ENCODE measurements at places on chromosomes 7 and 10.

GRCh38 chr10:78860260-78860914 lies 208.4 kb upstream of the ZMIZ1 start:
- DNase-seq, result no peak

DNA sequence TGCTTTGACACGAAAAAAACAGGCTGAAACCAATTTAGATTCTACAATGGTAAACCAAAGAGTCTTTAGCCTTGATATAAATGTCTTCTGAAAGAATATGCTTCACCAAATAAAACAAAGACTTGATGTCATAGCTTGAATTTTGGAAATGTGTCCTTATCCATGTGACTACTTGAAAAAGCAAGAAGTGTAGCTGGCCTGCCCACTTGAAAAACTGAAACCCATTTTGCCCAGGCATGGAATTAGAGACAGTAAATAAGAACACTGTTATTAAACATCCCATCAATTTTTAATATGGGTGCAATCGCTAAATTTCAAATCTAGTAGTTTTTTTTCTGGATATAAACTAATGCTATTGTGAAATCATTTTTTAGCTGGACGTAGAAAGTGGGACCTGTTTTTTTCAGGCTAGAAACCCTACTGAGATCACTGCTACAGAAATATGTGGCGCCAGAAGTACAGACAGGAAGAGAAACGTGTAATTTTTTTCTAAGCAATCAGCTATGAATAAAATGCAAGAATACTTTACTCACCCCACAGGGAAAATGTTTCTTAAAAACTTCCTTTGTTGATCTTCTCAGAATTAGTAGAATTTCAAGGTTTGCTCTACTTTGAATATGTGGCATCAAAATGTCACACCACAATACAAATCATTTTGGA lies 56.7 kb downstream of the PIP4K2A start:
- no peak for DNase-seq

DNA sequence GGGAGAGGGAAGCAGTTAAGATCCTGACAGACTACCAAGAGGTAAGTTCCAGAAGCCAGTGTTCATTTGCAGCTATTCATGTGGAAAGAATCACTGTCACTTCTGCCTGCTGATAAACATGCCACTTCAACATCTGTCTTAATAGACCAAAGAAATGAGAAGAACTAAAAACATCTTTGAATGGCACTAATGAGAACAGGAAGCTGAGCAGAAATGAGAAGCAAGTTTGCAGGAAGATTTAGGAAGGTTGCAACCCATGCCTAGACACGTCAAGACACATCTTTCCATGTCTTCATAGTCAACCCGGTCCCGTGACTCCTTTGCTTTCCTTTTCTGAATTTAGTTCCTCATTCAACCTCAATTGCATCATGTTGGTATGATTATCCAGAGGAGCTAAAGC lies 180.0 kb downstream of the PDE1C start:
- DNase-seq, result no peak

- DNase-seq, result no peak
Measured at GRCh38 chr7:133436014-133436428, 183.1 kb downstream of the EXOC4 start.

DNA sequence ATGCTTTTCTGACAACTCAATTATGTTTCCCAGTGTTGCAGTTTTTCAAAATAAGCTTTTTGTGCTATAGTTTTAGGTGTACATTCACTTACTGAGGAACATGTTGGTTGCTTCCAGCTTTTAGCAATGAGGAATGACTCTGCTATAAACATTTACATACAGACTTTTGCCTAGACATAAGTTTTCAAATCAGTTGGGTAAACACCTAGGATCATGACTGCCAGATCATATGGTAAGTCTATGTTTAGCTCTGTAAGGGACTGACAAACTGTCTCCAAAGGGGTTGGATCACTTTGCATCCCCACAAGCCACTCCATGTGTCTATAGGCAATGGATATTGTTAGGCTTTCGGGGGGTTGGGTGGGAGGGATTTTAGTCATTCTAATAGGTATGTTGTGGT lies 10.8 kb upstream of the GRID2IP start:
- no peak for DNase-seq

- DNase-seq, result no peak
Measured at GRCh38 chr7:128174386-128174785, 66.7 kb upstream of the LEP start.

- no peak for DNase-seq
Measured at GRCh38 chr10:21523557-21524008, 1.9 kb downstream of the SKIDA1 start.

DNA sequence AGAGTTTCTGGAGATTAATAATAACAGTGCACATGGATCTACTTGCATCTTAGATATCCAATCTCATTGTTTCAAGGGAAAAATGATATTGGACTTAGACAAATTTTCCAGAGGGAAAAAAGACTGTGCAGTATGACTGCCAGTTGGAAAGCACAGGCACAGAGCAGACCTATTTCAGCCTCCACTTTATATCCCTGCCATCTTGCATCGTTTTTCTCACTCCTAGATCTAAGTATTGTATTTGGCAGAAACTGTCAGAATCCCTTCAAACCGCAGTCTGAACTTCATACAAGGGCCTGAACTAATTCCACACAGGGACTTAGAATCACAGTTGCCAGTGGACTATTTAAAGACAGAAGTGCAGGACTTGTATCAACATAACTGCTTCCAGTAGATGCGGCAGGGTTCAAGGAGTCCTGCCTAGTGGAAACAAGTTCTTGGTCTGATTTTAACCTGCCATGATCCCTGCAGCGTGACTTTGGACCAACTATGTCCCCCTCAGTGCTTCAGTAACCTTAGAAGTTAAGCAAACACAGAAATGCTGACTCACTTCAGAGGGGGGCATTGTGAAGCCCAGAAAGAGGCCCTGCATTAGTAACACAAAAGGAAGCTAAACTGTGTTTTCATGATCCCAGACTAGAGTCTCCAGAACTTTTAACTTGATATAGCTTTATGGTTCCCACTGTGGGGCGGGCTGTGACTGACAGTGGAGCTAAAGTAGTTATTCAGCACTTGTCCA lies 95.7 kb upstream of the PALS2 start:
- peak; percentile 49 for DNase-seq

- peak; percentile 78 for DNase-seq
Measured at GRCh38 chr7:158432369-158433341, 155.0 kb downstream of the PTPRN2 start.

- DNase-seq, result no peak
Measured at GRCh38 chr10:27223964-27224363, 16.6 kb downstream of the ACBD5 start.

GRCh38 chr7:74665296-74665938 lies 7.9 kb downstream of the GTF2I start:
- no peak for DNase-seq

DNA sequence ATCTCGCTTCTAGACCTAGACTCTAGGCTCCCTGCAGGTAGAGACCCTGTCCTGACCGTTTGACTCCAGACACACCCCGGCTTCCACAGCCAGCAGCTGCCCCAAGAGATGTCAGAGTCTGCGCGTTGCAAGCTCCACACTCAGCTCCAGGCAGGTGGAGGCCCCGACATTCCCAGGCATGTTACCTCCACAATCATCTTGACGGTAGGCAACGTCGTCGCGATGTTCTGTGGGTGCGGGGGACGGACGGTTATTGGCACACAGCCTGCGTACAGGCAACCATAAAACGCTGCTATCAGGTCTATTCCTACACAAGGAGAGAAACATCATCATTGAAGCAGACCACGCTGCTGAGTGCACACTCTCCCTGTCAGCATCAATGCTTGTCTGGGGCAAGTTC lies 213.2 kb downstream of the ZMYND11 start:
- no peak for DNase-seq

DNA sequence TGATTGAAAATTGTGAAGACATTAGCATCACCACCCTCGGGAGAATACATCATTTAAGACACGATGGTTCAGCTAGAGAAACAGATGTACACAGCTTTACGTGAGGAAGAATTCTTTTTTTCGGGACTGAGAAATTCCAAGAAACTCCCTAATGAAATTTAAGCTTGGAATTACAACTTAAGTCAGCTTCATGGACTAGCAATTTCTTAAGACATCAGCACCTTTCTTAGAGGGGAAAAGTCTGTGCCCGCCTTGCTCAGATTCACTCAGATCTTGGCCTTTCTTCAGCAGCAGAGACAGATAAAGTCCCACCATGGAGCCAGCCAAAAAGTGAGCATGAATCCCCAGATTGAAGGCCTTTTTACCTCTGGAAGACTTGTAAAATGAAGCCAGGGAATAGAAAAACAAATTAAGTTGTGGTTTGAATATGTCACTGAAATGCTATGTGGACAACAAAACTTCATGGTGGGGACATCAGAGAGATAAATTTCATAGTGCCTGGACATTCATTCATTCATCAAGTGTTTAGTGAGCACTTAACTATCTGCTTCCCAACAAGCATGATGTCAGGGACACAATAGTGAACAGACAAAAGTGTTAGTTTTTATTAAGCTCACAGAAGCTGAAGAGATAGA lies 32.1 kb downstream of the PRKG1 start:
- DNase-seq, result no peak

DNA sequence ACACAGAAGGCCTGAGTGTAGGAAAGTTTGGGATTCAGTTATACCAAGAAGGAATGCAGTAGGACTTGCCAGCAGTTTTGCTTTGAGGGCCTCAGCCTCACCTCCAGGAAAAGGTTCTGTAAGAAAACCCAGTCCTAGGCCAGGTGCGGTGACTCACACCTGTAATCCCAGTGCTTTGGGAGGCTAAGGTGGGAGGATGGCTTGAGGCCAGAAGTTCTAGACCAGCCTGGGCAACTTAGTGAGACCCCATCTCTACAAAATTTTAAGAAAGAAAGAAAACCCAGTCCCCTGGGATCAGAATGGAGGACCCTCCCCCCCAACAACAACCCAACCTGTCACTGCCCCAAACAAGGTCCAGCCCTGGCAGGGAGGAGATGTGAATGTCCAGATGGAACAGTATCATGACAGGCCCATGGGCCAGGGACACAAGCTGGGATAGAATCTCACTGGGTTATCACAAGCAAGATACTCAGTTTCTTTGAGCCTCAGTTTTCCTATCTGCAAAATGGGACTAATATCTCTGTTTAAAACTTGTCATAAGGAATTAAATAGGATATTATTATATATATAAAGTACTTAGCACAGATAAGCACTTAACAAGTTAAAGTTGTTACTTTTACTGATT lies 68.7 kb downstream of the GTF2IRD1 start:
- DNase-seq, result no peak

GRCh38 chr7:106345421-106346166 lies 60.8 kb upstream of the NAMPT start:
- DNase-seq, result no peak

- DNase-seq, result no peak
Measured at GRCh38 chr10:85657476-85658113, 709.0 kb downstream of the GRID1 start.

DNA sequence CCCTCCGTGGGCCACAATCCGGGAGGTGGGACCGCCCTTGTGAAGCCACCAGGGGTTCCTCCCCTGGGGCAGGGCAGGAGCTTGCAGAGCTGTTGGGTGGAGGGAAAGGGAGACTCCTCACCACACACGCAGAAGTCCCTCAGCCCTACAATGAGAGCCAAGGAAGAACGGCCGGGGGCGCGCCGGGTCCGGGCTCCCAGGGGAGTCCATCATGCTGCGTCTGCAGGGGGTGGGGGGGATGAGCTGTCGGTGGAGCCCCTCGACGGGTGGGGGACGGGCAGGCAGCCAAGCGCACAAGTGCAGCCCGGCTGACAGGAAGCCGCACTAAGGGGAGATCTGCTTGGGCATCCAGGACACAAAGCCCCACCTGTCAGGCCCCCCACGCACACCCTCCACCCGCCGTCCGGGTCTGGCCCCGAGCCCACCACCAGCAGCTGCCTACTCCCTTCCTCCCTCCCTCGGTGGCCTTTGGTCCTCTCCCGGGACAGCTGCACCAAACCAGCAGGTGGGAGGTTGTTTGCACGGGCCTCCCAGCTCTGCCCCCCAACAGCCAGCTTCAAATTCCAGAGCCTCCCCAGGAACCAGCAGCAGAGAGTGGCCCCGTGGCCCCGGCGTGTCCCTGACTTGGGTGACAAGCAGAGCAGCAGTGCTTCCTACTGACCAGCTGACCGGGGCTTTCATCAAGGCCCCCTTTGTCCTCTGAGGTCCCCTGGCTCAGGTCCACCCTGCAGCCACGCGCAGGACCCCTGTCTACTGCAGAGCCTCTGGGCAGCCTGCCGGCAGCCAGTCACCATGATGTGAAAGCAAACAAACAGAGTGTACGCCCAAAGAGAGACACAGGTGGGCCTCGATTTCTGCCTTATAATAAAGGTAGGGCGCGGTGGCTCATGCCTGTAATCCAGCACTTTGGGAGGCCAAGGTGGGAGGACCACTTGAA lies 50.3 kb downstream of the HIP1 start:
- DNase-seq, result peak; percentile 68

GRCh38 chr7:34488766-34489165 lies 169.3 kb upstream of the NPSR1 start:
- DNase-seq, result no peak
